Left forelimb (tissue), 1 donor: ENCODE measurements at places on chromosomes 4 and X.
A peak's percentile ranks its signal among the peaks of the same experiment; 100 is the strongest.

- DNase-seq: no peak
Measured at GRCh38 chr4:87075876-87076275, 141.1 kb downstream of the AFF1 start.

GRCh38 chr4:145207934-145208333 is 27.5 kb upstream of the OTUD4 start:
- DNase-seq: no peak

GRCh38 chr4:27616166-27616565 is 755.5 kb downstream of the STIM2 start:
- no peak for DNase-seq

DNA sequence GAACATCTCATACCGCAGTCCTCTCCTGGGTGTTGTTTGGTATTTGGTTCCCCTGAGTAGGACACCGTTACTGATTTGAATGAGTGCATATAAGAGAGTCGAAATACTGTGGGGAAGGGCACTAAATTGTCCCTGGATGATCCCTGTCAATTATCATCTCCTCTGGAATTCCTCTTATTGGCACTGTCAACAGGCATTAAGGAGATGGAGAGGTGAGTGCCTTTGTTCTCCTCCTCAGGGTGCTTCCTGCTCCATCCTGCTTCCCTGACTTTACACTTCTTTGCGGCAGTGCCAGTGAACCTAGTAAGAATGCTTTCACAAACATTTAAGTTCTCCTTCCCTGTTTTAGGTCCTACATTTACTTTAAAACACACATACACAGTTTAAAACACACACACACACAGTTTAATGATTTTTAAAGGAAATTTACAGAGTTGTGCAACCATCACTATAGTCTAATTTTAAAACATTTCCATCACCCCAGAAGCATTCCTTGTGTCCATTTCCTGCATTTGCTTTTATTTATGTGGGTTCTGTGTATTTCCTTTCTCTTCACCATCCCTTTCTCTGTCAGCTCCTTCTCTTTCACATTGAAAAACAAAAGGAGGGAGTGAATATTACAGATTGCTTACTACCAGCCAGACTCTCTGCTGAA is 20.9 kb upstream of the ZRSR2 start:
- DNase-seq: no peak

DNA sequence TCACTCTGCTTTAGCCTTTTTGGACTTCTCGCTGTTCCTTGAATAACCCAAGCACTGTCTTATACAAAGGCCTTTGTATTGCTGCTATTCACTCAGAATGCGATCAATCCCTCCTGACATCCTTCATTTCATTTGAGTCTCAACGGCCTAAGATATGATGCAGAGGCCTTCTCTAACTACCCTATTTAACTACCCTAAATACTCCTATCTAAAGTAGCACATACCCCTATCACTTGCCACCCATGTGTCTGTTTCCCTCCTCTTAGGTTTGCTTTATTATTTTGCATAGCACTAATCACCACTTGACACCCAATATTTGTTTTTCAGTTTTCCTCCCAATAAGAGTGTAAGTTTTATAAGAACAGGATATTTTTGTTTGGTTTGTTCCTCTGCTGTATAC is 42.3 kb upstream of the ACSL4 start:
- no peak for DNase-seq

- no peak for DNase-seq
Measured at GRCh38 chr4:64095398-64095797, 313.9 kb downstream of the TECRL start.

GRCh38 chrX:112835019-112835418 is 5.6 kb downstream of the AMOT start:
- DNase-seq: no peak

DNA sequence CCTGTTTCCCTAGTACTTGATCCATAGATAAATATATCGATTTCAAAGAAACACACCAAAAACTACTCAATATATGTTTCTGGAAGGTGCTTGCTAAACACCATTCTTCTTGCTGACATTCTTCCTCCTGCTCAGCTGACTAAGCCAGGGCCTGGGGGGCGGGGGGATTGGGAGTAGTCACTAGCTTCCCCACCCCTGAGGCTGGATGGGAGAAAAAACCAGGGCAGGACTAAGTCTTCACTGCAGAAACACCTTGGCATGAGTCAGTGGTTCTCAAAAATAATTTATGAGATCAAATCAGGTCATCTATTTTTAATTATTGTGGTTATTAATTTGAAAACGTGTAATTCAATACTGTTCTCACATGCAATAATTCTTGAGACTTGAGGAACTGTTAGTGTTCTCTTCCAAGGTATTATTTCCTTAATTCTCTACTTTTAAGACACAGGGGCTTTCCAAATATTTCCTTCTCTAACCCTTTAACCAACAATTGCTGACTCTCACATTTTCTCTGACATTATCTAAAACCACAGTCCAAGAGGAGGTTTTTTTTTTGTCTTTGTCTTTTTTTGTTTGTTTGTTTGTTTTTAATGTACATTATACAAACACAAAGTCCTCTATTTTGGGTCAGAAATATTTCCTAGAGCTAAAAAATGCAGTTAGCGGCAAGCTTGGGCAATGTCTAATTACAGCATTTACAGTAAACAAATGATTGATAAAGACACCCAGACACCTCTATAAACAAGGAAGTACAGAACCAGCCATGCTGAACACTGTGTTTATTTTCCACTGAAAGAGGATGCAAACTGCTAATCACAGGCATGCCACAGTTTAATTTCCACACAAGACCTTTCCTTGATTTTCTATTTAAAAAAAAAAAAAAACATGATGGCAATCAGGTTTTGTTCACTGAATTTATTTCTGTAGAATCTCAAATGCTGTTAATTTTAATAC is 120.3 kb upstream of the USP9X start:
- DNase-seq: no peak

DNA sequence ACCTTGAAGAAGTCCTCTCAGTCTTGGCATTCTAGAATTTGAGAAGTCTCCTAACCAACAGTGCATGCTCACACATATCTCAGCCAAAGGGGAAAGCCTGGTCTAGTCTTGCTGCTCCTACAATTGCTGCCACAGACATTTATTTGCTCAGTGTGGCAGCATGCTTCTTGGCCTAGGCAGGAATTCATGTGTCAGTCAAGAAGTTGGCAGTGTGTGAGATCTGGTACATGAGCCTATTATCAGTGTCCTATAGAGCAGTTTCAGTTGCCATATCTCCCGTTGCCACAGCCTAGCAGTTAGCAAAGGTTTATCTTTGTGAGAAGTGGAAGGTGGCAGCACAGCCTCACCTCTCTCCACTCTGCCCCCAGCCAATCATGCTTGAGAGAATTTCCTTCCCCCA is 176.9 kb upstream of the ARHGEF9 start:
- no peak for DNase-seq

GRCh38 chr4:105633241-105633640 is 75.2 kb downstream of the INTS12 start:
- no peak for DNase-seq

GRCh38 chr4:122163301-122163700 is 11.2 kb downstream of the BLTP1 start:
- no peak for DNase-seq

- no peak for DNase-seq
Measured at GRCh38 chrX:153642051-153642654, 4.8 kb upstream of the DUSP9 start.

DNA sequence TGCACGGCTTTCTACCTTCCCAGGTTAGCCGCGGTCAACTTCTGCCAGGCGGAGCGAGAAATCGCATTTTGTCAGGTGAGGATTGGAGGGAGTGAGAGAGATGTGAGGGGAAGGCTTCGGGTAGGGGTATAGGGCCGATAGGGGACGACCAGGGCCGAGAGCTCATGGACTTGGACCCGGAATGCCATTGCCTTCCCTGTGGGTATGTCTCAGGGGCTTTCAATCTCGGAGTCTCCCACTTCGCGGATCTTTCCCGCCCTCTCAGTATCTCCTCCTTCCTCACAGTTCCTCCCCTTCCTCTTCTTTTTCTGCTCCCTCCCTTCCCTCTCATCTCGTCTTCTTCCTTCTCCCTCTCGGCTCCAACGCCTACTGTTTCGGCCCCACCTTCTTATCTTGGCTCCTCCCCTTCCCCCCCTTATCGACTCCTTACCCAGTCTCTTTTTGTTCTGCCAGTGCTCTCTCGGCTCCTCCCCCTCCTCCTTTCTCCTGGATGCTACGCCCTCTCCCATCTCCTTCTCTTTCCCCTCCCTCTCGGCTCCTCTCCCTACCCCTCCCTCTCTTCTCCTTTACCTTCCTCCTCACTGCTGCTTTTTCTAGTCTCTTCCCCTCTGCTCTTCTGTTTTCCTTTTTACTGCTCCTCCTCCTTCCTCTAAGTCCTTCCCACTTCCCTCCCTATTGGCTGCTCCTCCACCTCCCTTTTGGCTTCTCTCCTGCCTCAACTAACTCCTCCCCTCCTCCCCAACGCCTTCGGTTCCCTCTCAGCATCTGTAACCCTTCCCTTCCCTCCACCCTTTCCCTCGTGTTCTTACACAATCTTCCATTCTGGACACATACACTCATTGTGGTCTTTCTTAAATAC is 29.4 kb upstream of the RBMX start:
- peak; percentile 82 for DNase-seq

GRCh38 chr4:3200423-3201090 is 48.4 kb upstream of the MSANTD1 start:
- no peak for DNase-seq

GRCh38 chr4:42327323-42327722 is 70.0 kb upstream of the SHISA3 start:
- DNase-seq: no peak

DNA sequence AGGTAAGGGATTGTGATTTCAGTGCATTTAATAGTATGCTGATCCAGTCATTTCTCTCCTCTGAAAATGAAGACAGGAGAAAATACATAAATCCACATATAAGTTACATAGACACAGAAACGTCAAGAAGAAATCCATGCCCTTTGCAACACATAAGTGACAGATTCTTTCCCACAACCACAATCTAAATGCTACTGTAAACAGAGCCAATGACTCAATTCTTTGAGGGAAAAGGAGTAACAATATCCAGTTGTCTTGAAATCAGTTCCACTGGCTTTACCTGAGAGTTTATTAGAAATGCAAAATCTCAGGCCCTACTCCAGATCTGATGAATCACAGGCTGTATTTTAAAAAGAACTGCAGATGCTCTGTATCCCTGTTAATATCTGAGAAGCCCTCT is 66.4 kb downstream of the ARAP2 start:
- no peak for DNase-seq

GRCh38 chrX:140572724-140573123 is 67.9 kb upstream of the SOX3 start:
- no peak for DNase-seq

DNA sequence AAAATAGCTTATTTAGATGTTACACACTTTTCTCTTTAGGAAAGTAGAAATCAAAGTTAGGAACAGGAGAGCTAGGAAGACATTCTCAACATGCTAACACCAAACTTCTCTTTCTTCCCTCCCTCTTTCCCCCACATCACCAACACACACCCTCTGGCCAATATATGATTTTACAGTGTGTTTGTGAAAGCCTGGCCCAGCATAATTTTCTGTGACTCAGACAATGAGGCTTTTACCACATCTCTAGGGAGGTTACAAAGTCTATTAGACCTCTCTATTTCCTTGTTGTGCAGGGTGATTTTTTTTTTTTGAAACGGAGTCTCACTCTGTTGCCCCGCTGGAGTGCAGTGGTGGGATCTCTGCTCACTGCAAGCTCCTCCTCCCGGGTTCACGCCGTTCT is 189.9 kb downstream of the AASDH start:
- DNase-seq: no peak

GRCh38 chr4:153232768-153233167 is 28.5 kb downstream of the TRIM2 start:
- no peak for DNase-seq

DNA sequence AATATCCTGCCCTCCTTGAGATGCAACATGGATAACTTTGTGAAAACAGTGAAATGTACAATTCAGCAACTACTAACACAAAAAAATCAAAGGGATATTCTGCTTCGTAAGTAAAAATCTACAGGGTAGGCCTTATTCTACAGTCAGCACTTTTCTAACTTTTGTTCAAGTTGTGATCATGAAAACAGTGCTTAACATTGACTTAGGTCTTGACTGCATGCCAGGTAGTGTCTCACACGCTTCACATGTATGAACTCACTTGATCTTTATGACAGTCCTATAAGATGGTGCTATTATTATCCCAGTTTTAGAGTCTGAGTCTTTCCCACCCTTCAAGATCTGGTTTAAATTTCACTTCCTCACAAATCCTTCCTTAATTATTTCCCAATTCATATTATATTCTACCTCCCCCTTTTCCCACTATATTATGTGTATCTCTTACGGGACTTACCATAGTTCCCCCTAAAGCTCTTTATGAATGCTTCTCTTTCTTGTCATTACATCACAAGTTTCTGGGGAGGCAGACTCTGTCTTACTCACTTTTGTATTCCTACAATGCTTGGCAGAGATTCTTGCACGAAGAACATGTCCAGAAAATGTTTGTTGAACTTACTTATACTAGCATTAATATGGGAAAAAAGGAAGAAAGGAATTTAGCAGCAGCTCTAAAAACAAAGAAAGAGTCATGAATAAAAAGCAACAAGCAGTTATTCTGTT is 179.8 kb downstream of the SCFD2 start:
- DNase-seq: no peak

DNA sequence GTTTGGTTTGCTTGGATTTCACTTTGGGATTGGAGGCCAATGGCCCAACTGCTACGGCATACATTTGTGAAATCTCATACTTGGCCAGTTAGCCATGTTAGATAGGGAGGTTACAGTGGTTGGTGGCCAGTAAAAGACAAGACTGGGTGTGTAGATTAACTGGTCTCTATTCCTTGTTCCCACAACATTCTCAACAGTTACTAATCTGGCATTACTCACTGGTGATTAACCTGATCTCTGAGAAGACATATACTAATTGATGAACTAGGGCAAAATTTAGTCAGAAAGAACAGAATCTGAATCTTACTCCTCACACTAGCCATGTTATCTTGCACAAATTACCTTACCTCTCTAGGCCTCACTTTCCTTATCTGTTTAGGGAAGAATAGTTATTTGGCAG is 33.4 kb downstream of the GATB start:
- DNase-seq: no peak

- DNase-seq: no peak
Measured at GRCh38 chrX:65755786-65756185, 88.3 kb downstream of the MSN start.

GRCh38 chr4:153242839-153243324 is 38.6 kb downstream of the TRIM2 start:
- DNase-seq: no peak

- no peak for DNase-seq
Measured at GRCh38 chr4:3201718-3202702, 46.9 kb upstream of the MSANTD1 start.

DNA sequence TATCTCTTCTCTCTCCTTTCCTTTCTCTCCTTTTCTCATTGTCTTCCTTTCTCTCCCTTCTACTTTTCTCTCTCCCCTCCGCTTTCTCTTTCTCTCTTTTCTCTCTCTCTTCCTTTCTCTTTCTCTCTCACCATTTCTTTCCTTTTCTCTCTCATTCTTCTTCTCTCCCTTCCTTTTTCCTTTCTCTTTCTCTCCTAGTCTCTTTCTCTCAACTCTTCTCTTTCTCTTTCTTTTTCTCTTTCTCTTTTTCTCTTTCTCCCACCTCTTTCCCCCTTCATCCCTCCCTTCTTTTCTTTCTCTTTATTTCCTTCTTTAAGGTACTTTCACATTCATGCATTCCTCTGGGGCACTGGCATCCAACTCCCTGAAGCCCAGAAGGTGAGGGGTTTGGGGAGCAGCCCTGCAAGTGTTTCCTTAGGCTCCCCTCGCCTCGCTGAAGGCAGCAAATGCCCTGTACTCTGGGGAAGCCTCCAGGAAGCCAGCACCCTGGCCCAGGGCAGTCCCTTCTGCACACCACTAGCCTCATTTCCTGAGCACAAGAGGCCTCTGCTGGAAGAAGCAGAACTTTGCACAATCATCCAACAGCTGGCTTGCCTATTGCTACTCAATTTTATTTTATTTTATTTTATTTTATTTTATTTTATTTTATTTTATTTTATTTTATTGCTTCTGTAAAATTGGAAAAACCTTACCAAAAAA is 124.2 kb downstream of the NFKB1 start:
- DNase-seq: no peak
